ENCODE measurements at places on chromosomes 6 and 20.

DNA sequence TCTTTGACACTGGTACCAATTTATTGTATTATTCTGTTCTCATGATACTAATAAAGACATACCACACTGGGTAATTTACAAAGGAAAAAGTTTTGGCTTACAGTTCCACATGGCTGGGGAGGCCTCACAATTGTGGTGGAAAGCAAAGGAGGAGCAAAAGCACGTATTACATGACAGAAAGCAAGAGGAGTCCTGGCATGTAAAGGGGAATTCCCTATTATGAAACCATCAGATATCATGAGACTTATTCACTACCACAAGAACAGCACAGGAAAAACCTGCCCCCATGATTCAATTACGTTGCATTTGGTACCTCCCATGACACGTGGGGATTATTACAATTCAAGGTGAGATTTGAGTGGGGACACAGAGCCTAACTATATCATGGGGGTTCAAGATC, 43.4 kb downstream of the SLC22A2 start:
- no peak for DNase-seq

DNA sequence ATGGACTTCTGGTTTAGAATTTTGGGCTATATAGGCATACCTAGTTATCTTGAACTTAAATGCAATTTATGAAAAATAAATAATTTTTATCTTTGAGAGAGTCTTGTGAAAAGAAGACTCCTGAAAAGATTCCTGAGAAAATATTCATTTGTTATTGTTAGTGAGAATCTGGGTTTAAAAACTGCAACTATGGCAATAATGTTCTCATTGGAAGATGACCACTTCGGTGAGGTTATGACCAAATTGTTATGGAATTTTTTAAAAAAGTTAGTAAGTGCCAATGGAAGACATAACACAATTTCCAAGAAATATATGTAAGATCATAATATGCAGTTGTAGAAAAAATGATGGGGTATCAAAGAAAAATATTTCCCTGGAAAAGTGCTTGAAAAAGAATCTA, 46.3 kb downstream of the GRIK2 start:
- no peak for DNase-seq

- no peak for DNase-seq
These were observed 24.6 kb downstream of the KHDC1L start for GRCh38 chr6:73200735-73201134.

DNA sequence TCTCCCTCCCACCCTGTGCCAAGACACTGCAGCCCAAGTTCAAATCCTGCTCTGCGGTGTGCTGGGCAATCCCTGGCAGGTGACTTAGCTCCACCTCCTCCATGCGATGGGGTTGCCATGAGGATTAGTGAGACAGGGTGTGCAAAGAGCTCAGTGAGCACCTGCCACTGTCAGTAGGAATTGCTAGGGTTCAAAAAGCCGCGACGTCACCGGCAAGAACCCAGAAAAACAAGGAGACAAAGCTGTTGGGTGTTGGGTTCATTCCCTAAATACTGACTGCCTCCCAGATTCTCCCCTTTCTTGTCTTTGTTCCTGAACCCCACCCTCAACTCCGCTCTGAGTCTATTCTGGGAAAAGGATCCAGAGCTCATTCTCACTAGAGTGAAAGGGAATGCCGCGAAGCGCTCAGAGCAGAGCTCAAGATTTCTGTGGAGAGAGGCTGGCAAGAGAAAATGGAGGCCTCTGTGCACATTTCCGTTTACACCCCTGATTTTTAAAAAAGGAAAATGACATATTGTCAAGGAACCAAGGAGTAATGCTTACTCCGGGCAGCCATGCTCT, 13.3 kb downstream of the PMEPA1 start:
- no peak for DNase-seq

GRCh38 chr6:118881440-118882313, 12.3 kb upstream of the ASF1A start:
- DNase-seq, result no peak

- DNase-seq, result no peak
These were observed 267.6 kb downstream of the PRKN start for GRCh38 chr6:162459985-162460384.

- DNase-seq, result no peak
These were observed at the start of gene LAMA5 for GRCh38 chr20:62367136-62367632. Gene LAMA5 (minus strand): TSS chr20:62367312. CDS start chr20:62367245, 67 bp downstream.

GRCh38 chr6:168884646-168885086, 369.0 kb downstream of the THBS2 start:
- peak; percentile 71 for DNase-seq

DNA sequence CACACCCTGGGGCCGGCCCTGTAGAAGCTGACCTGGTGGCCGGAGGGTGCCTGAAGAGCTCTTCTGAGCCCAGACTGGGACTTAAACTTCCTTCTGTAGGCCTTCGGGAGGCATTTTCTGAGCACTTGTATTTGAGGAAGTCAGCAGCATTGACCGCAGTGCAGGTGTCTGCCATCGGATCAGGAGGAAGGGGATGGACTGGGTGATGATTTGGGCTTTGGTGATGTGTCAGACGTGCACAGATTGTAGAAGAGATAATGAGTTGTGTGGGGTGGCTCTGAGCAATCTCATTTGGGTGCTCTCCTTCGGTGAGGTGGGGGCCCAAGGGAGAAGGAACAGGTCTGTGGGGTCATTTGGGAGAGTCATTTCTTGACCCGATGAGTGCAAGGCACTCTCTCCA, 150.9 kb downstream of the ARID1B start:
- no peak for DNase-seq

DNA sequence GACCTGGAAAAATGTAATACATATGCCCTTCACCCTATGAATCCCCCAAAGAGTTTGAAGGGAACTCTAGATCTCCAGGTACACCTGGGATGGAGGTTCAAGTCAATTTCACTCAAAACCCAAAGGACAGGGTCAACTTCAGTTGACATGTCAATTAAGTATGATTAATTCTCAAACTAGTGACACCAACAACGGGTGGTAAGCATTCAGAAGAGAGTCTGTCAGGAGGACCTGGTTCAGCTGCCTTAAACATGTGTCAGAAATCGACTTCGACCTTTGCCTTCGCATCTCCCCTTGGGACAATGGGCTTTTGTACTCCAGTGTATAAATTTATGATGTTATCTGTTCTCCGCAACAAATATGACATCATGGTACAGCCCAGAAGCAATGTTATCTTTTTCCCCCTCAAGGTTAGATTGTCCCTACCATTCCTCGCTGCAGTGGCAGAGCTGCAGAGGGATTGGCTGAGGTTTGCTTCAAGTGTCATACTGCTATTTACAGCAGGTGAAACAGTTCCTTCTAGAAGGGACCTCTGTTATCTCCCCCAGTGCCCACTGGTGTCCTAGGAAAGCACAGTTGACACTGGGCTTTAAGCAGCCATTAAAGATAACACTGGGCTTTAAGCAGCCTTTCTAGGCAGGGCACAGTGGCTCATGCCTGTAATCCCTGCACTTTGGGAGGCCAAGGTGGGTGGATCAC, 94.7 kb upstream of the SNX9 start:
- no peak for DNase-seq

GRCh38 chr20:5092765-5093339, 26.9 kb downstream of the PCNA start:
- DNase-seq, result no peak

DNA sequence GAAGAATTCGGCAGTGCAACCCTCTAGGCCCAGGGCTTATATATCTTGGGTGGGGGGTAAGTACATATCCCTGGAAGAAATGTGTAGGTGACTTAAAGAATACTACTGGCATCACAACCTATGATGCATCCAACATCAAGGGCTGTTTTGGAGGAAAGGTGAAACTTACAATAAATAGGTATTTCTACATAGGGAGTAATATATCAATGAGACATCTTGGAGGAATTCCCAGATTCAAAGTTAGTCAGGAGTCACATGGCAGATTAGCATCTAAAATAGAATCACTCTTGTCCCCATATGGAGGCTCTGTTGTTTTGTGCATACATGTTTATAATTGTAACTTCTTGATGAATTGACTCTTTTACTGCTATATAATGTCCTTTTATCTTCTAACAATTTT, 375.5 kb downstream of the PAX1 start:
- DNase-seq, result no peak

DNA sequence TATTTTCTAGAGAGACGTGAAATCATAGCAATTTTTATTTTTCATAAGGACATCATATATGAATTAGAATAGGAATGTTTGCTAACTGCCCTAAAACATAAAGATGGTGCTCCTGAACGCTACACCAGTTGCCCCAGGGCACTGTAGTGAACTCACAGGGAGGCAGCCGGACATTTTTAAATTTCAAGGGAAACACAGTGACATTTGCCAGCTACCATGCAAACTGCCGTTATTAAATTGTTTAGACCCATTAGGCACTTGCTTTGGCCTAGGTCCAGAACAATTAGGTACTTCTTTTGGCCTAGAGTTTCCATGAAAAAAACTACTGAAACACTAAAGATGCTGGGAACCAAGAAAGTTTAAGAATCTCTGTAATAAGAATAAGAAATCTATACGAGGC, 24.9 kb upstream of the CFAP206 start:
- no peak for DNase-seq

- no peak for DNase-seq
These were observed 47.2 kb downstream of the SYNJ2 start for GRCh38 chr6:158028876-158029275.

Data from central memory CD4-positive, alpha-beta T cell (primary cell).